ENCODE measurements at places on chromosomes 4 and X.

DNA sequence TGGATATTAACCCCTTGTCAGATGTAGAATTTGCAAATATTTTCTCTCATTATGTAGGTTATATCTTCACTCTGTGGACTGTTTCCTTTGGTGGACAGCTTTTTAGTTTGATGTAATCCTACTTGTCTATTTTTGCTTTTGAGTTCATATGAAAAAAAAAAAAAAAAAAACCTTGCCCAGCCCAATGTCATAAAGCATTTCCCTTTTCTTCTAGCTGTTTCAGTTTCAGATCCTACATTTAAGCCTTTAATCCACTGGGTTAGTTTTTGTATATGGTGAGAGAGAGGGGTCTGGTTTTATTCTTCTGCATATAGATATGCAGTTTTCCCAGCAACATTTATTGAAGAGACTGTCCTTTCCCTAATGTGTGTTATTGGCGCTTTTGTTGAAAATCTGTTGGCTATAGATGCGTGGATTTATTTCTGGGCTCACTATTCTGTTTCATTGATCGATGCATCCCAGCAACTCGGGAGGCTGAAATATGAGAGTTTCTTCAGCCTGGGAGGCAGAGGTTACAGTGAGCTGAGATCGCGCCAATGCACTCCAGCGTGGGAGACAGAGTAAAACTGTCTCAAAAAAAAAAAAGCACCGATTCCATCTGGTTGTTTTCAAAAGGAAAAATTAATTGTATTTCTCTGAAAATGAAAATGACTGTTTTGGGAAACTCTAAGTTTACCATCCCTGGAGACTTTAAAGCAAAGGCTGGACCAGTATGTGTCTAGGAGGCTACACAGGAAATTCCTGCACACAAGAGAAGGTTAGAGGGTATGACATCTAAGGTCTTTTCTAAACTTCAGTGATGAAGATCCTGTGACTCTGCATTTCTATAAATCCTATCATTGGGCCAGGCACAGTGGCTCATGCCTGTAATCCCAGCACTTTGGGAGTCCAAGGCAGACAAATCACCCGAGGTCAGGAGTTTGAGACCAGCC is 35.6 kb downstream of the STEEP1 start:
- no peak for DNase-seq

DNA sequence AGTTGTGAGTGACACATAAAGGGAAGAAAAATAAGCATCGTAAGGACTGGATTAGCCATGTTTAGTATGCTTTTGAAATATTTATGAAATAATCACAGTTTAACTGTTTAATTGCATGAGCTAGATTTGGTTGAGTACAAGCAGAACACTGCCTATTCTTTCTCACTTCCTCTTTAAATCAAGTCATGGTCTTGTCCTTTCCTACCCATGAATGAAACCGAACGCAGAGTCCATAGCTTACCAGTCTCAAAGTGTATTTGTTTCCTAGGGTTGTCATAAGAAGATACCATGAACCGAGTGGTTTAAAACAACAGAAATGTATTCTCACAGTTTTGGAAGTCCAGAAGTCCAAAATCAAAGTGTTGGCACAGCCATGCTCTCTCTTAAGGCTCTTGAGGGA is 684.0 kb upstream of the MAGEB2 start:
- no peak for DNase-seq

GRCh38 chr4:182089326-182089725 is 153.9 kb upstream of the TENM3 start:
- peak; percentile 50 for DNase-seq

DNA sequence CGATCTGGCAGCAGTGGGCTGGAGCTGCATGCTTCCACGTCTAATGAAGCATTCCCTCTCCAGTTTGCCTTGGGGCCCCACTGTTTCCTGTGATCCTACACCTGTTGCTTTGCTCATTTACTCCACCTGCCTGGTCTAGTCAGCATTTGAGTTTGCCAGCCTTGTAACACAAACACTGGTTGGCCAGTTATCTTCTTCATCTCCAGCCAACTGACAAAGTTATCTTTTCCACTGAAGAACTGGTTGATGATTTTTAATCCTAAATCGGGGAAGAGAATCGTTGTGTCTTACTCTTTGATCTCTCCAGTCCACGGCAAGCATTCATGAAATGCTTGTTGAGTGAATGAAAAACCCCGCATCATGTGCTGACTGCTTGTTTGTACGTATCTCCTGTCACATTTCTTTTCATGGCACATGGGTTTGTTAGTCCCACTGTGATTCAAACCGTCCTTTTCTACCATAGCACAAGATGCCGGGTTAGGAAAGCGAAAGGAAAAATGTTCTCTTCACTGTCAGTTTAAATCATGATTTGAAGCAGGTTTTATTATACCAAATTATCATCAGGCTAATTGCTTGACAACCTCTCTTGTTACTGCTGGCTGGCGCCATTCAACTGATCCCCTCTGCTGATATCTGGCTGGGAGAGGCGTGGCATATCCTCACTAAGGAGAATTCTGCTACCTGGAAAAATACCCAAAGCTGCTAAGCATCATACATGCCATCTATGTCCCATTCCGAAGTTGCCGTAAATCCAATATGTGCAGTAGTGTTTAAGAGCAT is 144.8 kb downstream of the SHROOM3 start:
- DNase-seq: no peak

- no peak for DNase-seq
These were observed 25.9 kb upstream of the FAM241A start for GRCh38 chr4:112119353-112119783.

GRCh38 chr4:101192244-101192643 is 155.1 kb downstream of the PPP3CA start:
- no peak for DNase-seq

GRCh38 chr4:153249199-153250041 is 45.2 kb downstream of the TRIM2 start:
- peak; percentile 58 for DNase-seq

Data from H1 (cell line).